ENCODE measurements at places on chromosomes 5 and 9.

DNA sequence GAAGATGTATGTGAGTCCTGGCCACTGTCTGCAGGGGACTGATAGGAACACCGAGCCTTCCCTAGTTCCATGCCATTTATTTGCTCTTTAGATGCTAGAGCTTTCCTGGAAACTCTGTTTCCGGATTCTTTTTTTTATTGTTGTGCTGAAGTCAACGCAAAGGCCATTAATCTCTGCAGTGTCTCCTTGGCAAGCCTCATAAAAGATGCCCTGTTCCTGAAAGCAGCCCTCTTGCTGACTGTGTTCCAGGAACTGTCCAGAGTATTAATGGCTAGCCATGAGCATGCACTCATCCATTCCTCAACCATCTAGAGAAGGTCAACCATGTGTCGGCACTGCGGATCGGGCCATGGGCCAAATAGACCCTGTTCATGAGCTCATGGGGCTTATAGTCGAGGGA, 42.9 kb upstream of the SMAD5 start:
- DNase-seq: no peak

GRCh38 chr5:143304836-143305475, 98.5 kb downstream of the NR3C1 start:
- DNase-seq: no peak

GRCh38 chr9:32525709-32526030, 326 bp downstream of the RIGI start:
- no peak for DNase-seq

GRCh38 chr5:73497497-73498056, 665 bp upstream of the BTF3 start:
- DNase-seq: no peak

DNA sequence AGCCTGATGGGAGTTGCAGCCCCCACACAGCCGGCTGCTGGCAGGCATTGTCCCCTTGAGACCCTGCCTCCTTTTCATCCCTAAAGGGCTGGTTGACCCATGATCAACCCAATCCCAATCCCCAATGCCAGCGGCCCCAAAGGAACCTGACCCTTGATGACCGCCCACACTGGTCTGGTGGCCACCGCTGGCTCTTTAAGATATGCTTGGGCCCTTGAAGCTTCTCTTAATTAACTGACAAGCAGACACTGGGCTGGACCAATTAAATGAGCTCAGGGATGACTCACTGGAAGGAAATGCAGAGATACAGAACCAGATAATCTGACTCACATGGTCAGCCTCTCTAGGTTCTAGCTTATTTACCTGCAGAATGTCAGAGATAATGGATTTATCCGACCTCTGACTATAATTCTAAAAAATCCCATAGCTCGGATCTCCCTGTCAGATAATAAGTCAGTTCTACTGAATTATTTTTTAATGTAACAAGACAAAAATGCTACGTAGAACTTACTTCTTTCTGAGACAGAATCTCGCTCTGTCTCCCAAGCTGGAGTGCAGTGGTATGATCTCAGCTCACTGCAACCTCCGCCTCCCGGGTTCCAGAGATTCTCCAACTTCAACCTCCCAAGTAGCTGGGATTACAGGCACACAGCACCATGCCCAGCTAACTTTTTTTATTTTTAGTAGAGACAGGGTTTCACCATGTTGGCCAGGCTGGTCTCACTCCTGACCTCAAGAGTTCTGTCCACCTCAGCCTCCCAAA, 11.1 kb upstream of the MLANA start:
- DNase-seq: no peak

DNA sequence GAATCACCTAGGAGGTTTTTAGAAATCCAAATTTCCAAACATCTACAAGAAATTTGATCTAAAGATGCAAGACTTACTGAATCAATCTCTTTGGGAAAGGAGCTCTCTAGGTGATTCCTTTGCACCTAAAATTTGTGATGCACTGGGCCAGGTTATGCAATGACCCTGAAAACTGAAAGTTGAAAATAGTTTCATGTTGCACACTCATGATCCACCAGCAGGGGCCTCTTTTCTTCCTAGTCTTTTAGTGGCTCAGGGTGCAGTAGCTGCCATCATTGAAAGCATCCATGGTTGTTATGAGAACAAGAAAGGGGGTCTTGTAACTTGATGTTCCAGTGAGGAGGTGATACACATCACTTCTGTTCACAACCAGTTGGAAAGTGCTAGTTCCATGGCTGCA, 486.8 kb downstream of the PSAT1 start:
- no peak for DNase-seq

- DNase-seq: no peak
These were observed 355.4 kb upstream of the PDE4D start for GRCh38 chr5:60248901-60249300.

DNA sequence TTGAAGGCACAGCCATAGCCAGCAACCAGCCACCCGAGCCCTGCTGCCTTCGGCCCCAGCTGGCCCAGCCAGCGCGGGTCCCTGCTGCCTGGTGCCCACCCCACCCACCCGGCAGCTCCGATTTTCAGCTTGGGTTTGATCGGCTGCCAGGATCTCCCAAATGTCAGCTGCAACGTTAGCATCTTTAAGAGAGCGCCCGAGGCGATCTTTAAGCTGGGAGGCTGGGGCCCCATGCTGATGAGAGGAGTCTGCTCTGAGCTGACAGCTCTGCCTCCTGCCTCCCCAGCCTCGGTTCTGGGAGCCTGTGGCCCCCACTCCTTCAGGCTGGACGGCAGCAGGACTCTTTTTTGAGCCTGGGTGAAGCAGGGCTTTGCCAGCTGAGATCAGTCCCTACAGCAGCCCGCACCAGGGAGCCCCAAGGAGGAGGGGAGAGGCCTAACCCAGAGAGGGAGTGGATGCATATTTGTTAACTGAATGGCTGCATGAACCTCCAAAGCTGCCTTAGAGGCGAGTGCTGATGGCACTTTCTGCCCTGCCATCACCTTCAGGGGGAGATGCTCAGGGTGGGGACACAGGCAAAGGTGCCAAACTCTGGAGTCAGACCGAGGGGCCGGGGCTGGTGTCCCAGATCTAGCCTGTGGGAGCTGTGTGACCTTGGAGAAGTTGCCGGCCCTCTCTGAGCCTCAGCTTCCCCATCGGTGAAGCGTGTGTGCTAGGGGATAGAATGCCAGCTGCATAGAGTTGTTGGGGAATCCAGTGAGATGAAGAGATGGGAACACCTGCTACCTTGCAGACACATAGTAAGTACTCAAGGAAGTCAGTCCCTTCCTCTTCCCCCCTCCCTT, 165.5 kb downstream of the C9orf50 start:
- peak; percentile 54 for DNase-seq

DNA sequence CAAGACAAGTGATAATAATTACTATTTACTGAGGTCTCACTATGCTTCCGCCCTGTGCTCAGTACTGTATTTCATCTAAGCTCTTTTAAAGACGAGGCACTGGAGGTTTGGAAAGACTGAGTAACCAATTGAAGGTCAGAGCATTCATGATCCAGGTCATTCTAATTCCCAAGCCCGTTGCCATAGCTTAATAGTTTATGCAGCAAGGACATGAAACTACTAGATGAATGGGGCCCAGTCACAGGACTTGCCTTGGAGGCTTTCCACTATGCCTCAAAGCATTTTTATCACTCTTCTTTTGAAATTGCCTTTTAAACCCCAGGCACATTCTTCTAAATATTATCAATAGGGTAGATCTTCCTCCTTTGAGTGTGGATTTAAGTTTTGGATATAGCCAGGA, 17.2 kb upstream of the NFIB start:
- no peak for DNase-seq

GRCh38 chr5:32388432-32389129, 56.0 kb downstream of the ZFR start:
- no peak for DNase-seq

DNA sequence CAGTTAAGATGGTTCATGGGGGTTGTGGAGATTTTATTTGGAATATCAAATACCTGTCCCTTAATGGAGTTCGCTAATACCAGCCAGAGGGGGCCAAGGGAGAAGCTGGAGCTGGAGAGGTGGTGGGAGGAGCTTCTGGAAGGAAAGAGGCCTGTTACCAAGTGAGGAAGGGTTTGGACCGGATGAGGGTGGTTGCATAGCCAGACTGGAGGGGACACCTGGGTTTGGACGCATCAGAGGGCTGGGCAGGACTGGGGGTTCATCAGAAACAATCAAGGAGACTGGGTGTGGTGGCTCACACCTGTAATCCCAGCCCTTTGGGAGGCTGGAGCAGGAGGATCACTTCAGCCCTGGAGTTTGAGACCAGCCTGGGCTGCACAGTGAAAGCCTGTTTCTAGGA, 111.8 kb upstream of the IER5L start:
- no peak for DNase-seq

GRCh38 chr9:104082168-104082567, 11.9 kb upstream of the SMC2 start:
- no peak for DNase-seq

DNA sequence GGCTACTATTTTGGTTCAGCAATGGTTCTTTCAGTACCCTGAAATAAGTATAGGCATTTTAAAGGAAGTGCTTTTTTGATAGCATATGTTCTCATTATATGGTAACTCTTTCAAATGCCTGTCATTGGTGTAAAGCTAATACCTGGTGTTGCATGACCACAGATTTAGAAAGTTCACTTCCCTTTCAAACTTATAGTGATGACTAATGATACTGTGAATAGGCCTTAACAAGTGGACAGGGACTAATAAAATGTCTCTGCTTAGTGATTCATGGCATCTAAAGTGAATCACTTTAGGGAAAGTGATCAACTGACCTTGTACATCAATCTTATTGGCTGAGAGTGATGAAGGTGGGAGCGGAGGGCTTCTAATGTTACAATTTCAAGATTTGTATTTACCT, 21.6 kb downstream of the MRPL22 start:
- DNase-seq: no peak

DNA sequence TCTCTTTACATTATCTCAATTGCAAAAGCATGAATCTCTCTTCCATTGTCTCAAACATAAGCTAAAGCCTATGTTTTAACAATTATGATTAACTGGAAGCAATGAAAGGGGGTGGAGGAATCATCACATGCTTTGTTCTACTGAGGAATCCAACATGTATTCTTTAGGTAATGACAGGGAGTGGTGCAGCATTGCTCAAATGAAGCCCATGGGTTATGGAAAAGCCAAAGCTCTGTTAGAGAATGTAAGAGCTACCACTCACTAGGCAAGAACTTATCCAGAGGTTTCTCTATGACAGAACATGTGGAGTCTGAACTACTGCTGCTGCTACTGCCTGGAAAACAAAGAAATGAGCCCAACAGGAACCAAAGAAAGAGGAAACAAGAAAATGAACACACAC, 28.7 kb downstream of the KIF3A start:
- no peak for DNase-seq

GRCh38 chr5:61802456-61802855, 470.4 kb downstream of the ZSWIM6 start:
- DNase-seq: no peak

DNA sequence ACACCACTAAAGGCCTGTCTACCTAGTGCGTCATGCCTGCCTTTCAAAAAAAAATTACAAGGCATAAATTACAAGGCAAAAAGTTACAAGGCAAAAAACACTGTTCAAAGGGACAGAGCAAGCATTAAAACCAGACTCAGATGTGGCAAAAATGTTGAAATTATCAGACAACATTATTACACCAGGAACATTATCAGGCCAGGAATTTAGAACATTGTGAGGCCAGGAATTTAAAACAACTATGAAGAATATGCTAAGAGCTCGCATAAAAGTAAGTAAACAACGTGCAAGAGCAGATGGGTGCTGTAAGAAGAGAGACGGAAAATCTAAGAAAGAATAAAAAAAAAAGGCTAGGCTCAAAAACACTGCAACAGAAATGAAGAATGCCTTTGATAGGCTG, 18.2 kb upstream of the MLANA start:
- no peak for DNase-seq

DNA sequence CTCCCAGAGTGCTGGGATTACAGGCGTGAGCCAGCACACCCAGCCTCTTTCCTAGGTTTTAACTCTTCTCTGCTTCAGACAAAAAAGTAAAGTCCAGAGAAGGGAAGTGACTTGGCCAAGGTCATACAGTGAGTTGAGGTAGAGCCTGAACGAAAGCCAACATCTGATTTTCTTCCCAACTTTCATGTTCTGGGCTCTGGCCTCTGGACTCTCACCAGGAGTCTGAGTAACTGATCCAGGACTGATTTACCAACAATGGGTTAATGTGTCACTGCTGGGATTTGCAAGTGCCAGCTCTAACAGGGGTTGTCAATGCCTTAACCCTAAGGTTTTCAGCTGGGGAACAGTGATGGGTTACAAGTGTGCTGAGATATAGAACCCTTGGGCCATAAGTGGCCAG, 32.2 kb upstream of the LARP1 start:
- DNase-seq: no peak

DNA sequence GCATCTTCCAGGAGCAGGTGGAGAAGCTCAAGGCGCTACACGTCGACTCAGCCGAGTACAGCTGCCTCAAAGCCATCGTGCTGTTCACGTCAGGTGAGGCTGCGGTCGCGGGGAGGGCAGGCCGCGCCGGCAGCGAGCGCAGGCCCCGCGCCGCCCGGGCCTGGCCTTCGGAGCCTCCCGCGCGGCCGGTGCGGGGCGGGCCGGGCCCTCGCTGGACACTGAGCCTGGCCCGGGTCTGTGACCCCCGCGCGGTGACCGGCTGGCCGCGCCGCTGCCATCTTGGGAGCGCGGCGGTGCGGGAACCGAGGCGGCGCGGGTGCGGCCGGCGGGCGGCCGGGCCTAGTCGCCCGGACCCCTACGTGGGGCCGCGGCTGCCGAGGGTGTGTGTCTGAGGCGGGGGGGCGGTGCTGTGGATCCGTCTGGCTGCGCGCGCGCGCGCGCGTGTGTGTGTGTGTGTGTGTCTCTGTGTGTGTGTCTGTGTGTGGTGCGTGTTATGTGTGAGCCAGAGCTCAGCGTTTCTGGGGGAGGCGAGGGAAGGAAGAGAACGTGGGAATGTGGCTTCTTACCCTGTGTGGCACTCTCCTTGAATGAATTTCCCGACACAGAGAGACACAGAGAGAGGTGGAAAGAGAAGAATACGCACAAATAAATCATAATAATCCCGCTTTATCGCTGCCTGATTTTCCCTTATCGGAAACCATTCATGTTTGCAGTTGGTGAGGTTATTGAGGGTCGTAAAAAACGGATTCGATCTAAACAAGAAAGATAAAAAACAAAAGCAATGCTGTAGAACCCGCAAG, 5.5 kb downstream of the NR2F1 start:
- peak; percentile 37 for DNase-seq

GRCh38 chr5:17989036-17989435, 354.8 kb downstream of the TAF11L14 start:
- DNase-seq: no peak

GRCh38 chr5:44869928-44870327, 61.2 kb downstream of the MRPS30 start:
- no peak for DNase-seq

- no peak for DNase-seq
These were observed 108.9 kb upstream of the LHFPL2 start for GRCh38 chr5:78757269-78758053.

GRCh38 chr9:85248514-85249312, 493.0 kb downstream of the AGTPBP1 start:
- DNase-seq: no peak

- no peak for DNase-seq
These were observed 126.6 kb upstream of the IL12B start for GRCh38 chr5:159456722-159457465.

GRCh38 chr9:70462300-70462699, 47.8 kb upstream of the KLF9 start:
- no peak for DNase-seq

- DNase-seq: no peak
These were observed 157.5 kb downstream of the ZSWIM6 start for GRCh38 chr5:61489574-61489973.

- DNase-seq: no peak
These were observed 14.9 kb downstream of the TRIM7 start for GRCh38 chr5:181189962-181190710.

- no peak for DNase-seq
These were observed 117.9 kb upstream of the SPATA31C2 start for GRCh38 chr9:88256216-88256615.

All from mesothelial cell of epicardium (in vitro differentiated cells).